Activated T-helper 1 cell treated with anti-CD3 and anti-CD28 coated beads, Interleukin-2, amount 50 U/mL, for 16 hours (primary cell): ENCODE measurements at places on chromosomes 4 and X.

GRCh38 chr4:1842993-1843448 is 12.9 kb downstream of the LETM1 start:
- DNase-seq = no peak

DNA sequence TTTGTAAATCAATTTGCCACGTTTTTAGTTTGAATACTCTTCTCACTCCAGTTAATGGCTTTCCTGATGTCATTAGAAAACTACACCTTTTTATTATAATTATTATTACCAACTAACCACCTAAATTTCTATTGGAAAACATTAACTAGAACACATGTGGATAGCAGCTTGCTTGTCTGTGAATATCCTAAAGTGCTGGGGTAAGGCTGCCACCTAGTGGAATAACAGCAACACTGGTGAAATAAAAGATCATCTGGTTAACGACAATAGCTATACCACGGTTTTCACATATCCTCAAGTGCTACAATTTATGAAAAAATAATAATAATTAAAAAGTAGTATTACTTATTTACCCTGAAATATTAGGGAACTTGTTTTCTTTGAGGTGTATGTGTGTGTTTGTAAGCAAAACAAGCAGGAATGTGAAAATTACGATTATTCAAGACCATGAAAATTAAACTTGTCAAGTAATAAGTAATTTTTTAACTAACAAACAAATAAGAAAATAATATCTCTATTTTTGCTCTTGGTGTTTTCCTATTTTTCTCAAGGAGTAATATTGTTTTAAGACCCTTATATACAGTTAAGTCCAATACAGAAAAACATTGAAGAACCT is 130.1 kb upstream of the TECRL start:
- no peak for DNase-seq

DNA sequence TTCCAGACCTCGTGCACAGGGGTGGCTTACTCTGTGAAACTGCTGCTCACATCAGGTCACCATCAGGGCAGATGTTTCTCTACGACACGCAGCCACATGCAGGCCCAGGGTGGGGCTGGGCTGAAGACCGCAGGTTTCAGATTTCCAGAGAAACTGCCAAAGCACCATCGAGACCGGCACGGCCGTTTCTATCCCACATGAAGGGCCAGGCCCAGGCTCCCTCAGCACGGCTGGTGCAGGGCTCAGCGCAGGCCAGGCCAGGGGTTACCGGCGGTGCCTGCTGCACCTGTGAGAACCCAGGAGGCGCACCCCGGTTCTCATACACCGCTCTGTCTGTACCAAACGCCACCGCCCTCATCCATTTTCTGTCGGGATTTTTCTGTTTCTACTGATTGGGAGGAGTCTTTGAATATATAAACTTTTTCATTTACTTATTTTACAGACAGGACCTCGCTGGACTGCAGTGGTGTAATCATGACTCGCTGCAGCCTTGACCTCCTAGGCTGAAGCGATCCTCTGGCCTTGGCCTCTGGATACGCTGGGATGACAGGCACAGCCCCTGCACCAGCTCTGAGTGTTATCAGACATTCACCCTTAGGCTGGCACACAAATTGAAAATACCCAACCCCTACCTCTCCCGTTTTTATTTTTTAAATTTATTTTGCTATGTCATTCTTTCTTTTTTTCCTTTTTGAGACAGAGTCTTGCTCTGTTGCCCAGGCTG is 17.1 kb downstream of the CTBP1 start:
- DNase-seq = no peak

DNA sequence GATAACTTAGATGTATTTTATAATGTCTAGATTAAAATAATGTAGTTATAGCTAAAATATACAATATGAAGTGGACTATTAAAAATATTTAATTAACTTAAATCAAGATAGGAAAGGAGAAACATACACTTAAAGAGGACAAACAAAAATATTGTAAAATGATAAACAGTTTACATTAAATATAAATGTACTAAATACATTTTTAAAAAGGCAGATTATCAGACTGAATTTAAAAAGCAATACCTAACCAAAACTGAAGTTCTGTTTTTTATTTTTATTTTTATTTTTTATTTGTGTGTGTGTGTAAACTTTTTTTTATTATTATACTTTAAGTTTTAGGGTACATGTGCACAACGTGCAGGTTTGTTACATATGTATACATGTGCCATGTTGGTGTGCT is 811.6 kb upstream of the INTU start:
- no peak for DNase-seq

GRCh38 chr4:15336410-15337167 is 91.2 kb upstream of the C1QTNF7 start:
- no peak for DNase-seq

GRCh38 chr4:122152711-122153226 is 638 bp downstream of the BLTP1 start:
- peak; percentile 7 for DNase-seq

DNA sequence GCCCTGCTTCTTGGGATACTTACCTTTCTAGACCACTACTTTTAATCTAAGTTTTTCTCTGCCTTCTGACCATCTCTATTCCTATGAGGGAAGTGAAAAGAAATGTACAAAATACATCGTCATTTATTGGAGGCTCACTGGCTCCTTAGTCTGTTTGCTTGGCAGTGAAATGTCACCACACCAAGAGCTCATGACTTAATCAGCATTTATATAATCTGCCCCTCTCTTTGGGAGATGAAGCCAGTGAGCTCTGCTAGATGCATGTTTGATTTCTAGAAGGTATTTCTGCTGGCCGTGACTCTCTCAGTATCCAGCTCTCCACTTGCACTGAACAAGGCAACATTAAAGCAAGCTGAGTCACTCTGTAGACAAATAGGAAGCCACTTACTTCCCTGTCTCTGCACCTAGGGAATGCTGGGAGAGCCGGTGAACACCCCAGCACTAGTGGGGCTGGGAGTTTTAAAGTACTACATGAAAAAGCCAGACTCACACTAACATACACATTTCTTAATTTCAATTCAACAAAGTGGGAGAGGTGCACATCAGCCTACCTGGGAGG is 79.1 kb downstream of the MID1IP1 start:
- DNase-seq = no peak

DNA sequence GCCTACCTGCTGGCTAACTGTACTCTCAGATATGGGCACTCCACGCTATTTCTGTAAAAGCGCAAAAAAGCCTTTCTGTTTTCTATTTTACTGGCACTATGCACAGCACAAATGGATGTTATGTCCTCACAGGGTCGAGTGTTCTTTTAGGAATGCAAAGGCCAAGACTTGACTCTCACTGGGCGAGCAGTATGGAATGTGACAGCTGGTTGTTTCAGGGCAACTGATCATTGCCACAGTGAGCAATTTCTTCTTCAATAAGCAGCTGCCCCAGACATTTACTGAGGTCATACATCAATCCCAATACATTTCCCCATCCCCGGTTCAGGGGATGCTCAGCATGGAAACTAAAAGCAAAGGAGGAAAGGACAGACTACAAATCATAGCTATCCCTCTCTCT is 58.2 kb downstream of the PDE5A start:
- no peak for DNase-seq

DNA sequence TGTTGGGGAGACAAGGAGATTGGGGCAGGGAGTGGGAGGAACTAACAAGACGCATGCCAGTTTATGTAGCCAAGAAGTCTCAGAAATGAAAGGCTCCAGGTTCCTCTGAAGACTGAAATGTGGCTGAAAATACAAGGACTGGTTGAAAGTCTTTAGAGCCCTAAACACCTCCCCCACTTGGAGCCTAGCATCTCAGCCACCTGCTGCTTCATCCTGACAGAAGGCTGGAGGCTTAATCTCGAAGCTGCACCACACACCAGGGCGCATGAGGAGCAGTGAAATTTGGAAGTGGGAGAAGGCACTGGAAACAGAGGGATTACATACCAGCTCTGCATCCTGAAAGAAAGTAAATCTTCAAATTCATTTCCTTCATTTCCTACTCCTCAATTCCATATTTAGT is 160.7 kb upstream of the FTHL17 start:
- DNase-seq = no peak

DNA sequence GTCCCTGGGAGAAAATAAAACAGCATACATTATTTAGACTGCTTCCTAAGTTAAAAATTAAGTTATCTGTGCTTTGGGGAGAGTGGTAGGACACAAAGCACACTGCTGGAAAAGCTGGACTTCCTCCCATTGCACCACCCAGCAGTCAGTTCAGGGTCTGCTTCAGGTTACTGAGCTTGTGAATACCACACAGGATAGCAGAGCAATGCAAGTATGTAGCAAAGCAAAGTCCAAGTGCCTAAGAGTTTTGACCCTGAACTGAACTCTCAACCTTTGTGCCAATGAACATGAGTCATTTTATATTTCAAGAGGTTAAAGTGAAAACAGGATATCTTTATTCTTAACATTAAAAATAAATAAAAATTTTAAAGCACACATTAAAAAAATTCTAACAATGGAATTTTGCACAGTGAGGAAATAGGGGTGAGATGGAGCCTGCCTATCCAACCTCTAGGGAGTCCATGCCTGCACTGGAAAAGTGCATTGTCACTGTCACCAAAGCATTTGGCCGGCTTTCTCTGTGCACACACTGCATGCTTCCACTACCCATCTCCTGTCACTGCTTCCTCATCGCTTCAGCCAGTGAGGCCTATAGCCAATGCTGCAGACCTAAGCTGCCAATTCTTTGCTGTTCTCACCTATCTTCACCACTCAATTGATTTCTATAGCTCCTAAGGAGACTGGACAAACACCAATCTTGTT is 50.9 kb downstream of the ABCG2 start:
- DNase-seq = no peak

DNA sequence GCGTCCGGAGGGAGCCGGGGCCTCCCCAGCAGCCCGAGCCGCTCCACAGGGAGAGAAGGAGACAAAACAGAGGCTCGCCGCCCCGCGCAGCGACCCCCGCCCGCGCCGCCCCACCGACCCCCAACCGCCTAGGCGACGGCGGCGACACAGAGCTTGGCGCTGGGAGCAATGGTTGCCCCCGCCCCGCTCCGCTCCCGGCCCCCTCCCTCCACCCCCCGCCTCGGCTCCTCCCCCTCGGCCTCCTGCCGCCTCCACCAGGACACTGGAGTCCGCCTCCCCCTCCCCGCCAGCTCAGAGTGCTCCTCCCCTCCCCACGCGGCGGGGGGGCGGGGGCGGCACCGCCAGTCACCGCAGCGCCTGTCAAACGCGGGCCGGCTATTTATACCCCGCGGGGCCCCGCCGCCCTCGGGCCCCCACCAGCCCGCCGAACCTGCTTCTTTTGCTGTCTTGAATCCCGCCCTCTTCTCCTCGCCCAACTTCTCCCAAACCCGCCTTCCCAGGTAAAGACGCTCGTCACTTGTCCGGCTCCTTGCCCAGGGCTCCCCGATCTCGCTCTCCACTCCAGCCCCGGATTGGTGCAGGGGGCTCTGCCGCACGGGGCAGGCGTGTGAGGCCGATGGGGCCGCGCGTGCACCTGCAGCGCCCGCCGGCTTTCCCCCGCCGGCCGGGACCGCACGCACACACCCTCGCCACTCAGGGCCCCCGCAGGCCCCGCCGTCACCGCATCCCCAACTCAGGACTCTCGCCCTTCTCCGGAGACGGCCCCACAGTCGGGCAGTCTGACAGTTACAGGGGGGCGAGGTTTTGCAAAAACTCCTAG is at the start of gene ELF2:
Gene ELF2 (minus strand): TSS at position 170 of the 820 bp plus-strand sequence. CDS start 39,517 bp downstream, outside the sequence.
- DNase-seq = peak; percentile 78

DNA sequence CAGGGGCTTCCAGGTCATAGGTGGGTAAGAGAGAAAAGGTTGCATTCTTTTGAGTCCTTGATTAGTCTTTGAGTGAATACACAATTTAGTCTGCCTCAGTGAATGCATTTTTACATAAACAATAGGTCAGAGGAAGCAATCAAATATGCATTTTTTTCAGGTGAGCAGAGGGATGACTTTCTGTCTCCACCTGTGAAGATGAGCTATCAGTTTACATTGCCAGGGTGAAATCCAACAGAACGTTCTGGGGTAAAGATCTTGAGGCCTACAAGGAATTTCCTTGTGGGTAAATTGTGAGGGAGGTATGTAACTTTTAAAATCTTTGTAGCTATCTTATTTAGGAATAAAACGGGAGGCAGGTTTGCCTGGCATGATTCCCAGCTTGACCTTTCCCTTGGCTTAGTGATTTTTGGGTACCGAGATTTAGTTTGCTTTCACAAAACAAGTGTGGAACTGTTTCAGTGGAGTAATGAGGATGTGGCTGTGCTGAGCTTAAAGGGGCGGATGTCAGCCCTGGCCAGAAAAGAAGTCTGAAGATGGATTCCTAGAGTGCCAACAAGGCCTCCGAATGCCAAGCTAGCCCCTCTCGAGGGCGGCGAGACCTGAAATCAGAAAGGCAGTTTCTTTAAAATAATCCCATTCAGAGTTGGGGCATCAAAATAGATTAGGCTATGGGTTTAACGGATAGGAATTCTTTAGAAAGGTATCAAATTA is 29.5 kb downstream of the TMEM131L start:
- DNase-seq = no peak
